Immature natural killer cell (primary cell): ENCODE measurements at places on chromosomes 13 and 19. TPM values are rescaled to one million over a fixed set of nuclear protein-coding genes. Genes with fewer than 3 reads are reported as not detected.
A peak's percentile ranks its signal among the peaks of the same experiment; 100 is the strongest.

DNA sequence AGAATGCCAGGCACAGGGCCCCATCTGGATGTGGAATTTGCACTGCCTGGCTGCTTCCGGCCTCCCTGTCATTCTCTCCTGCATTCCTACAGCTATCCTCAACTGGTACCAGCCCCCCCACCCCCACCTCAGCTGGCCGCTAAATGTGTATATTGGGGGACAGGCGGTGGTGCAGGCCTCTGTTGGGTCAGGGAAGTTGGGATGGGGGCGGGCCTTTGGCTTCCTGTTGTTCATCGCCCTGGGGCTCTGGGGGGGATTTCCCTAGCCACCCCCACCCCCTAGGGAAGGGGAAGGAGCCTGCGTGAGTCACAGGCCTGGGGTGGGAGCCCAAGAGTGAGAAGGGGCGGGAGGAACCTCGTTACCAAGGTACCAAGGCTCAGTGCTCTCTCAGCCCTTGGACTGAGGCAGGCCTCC is 10.6 kb downstream of the POU2F2 start:
- DNase-seq: peak; percentile 36

DNA sequence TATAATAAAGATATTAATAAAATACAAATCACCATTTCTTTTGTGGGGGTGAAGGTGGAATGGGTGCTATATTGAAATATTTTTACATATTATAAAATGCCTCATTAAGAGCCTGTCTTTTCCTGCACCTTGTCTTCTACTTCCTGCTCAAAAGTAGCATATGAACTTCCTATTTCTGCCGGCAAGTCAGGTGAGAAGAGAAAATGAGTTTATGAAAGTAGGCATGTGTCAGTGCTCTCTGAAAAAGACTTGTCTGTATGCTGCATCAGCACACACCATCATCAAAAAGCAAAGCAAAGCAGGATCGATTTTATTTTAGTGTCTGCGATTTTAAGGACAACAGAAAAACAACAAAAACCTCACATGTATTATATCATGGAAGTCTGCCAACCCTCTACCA is 114.2 kb downstream of the RAP2A start:
- no peak for DNase-seq

Gene MIA
- not detected for polyA plus RNA-seq

Gene IL11
- not detected for polyA plus RNA-seq

Gene SIGLEC8
- polyA plus RNA-seq: not detected
